Stimulated activated CD4-positive, alpha-beta T cell treated with anti-CD3 and anti-CD28 coated beads, Interleukin-1b, Interleukin-23, amount 100 ng/mL, for 1 hour (primary cell): ENCODE measurements at places on chromosomes 11 and 22.

- DNase-seq: no peak
These were observed 120.8 kb upstream of the POU2AF2 start for GRCh38 chr11:111124724-111125123.

DNA sequence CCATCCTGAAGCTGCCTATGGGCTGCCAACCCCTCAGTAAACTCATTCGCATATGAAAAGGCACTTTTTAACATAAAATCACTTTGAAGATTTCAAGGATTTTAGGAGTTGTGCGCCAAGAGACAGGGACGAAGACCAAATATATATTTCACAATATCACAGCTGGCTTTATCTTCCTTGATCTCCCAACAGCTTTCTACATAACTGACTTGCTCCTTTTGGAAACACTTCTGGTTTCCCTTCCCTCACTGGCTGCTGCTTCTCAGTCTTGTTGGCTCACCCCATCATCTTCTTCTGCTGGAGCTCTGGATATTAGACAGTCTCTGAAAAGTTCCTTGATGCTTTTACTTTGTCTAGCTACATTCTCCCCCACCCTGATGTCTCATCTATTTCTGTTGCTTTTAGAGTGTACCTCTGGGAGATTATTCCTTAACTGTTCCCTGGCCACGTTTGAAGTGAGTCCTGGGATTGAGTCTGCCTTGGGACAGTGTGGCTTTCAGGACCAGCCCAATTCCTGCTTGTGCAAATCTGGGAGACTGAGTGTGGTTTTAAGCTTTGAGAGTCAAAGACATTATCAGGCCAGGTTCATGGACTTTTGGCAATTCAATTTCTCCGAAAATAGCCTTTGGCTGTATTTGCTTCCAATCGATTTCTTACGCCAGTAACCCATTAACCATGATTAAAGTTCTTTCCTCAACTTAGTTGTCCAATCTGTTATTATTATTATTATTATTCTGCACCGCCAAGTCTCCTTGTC lies 30.9 kb upstream of the NNMT start:
- DNase-seq: no peak

- DNase-seq: no peak
These were observed 8.1 kb downstream of the PRR33 start for GRCh38 chr11:1883346-1884302.

DNA sequence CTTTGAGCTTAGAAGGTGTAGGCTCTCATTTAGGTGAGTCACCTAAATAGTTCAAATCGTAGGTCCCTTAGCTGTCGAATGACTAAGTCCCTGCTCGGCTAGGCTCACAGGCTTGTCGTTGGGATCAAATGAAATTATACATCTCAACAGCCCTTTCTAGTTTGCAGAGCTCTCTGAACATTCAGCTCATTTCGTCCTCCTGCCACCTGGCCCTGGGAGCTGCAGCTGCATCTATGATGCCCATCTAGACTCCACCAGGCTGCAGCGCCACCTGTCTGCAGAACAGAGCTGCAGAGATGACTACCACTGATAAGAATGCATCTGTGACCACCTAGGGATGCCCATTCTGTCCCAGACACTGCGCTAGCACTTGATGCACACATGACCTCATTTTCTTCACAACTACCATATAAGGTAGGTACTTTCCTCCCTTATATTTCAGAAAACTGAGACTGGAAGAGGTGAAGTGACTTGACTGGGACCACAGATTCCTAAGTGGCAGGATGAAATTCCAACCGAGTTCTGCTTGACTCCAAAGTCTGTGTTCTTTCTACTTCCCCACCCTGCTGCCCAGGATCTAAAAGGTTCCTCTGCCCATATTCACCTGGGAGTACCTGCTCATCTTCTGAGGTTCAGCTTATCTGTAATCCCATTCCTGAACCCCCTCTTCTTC lies 141.1 kb upstream of the NARS2 start:
- DNase-seq: no peak

GRCh38 chr22:28310299-28310698 lies 369.3 kb downstream of the TTC28 start:
- no peak for DNase-seq

GRCh38 chr22:39806109-39806508 lies 87.5 kb downstream of the ENTHD1 start:
- DNase-seq: no peak

GRCh38 chr22:22870577-22871404 lies 16.8 kb upstream of the IGLL5 start:
- no peak for DNase-seq
